ENCODE measurements at places on chromosomes 13 and 19. TPM values are rescaled to one million over a fixed set of nuclear protein-coding genes. Genes with fewer than 3 reads are reported as not detected.
A peak's percentile ranks its signal among the peaks of the same experiment; 100 is the strongest.

- no peak for DNase-seq
These were observed 21.1 kb upstream of the CEACAM21 start for GRCh38 chr19:41554907-41555306.

GRCh38 chr19:3046698-3047495 is 15.4 kb downstream of the TLE5 start:
- no peak for DNase-seq

LONP1 gene
- 50.2 TPM for total RNA-seq

DNA sequence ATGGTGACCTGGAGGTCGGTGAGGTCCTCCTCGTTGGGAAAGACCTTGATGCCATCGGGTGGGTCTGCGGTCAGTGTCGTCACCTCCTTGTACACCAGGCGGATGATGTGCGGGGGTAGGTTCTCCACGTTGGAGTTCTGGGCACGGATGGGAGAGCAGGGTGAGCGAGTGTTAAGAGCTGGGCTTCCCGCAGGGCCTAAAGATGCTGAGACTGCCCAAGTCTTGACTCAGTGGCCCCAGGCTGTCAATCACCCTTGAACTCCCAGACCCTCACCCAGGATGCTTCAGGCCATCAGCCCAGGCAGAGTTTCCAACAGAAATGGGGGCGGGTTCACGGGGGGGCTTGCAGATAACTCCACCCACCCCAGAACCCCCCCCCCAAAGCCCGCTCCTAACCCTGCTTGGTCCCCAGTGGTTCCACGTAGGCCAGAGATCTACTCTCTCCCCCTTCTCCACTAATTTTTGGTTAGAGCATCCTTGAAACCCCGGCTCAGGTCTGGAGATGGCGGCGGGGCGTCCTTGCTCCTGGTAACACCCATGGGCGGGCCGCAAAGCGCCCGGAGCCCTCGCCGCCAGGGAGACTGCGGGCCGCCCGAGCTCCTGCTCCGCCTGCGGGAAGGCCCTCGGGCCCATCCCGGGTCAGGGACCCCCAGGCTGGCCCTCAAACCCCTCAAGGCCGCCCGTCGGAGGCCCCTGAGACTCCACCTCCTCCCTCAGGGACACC is 600 bp downstream of the UBE2S start:
- no peak for DNase-seq

GRCh38 chr19:50203281-50204080 is at the start of gene MYH14:
Gene MYH14, plus strand, starts transcription at chr19:50203622. Its CDS starts 6,744 bp downstream, at chr19:50210366.
- DNase-seq = peak; percentile 63

DNA sequence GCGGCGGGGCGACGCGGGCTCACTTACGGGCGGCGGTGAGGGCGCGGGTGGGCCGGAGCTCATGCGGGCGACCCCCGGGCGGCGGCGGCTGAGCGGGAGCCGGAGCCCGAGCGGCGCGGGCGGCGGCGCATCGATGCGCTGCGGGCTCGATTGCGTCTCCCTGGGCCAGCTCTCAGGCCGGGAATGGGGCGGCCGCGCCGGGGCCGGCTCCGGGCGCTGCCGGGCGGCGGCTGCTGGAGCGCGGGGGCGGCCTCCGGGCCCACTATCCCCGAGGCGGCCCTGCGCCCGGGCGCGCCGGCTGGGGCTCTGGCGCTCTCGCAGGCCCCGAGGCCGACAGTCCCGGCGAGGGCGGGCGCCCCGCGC is 1.4 kb upstream of the TSHZ3 start:
- DNase-seq = no peak

VMAC gene
- total RNA-seq = 11.3 TPM

DNA sequence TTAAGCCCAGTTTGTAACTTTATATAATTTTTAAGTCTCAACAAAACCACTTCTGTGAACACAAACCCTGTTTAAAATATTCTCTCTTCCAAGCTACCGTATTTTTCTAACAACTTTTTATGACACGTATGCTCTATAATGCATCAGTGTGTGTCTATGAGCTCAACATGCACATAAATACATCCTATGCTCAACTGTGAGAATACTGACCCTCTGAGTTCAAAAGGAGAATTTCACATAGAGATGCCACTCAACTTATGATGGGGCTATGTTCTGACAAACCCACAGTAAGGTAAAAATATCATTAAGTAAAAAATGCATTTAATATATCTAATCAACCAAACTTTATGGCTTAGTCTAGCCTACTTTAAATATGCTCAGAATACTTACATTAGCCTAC is 1139.7 kb upstream of the SPRY2 start:
- no peak for DNase-seq

GRIK5 gene
- total RNA-seq = 0.89 TPM

DNA sequence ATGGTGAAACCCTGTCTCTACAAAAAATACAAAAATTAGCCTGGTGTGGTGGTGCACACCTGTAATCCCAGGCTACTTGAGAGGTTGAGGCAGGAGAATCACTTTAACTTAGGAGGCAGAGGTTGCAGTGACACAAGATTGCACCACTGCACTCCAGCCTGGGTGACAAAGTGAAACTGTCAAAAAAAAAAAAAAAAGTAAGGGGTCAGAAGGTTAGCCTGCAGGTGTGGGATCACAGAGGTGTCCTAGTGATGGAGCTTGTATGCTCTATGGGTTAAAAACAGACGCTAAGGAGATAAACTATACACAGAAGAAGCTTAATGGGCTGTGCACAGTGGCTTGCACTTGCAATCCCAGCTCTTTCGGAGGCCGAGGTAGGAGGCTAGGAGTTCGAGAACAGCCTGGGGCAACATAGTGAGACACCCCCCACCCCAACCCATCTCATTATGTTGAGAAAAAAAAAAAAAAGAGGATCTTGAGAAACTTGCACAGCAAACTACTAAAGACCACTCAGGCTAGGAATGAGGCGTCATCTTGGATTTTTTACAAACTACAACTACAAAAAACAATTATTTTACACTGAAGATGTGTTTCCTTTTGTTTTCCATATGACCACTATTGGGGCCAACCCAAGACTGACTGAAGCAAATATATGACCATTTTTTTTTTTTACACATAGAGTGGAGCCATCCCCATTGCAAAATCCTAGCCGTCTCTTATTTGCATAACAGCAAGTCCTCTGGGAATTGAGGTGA is 7.9 kb downstream of the FOSB start:
- DNase-seq = no peak

GRCh38 chr19:6739883-6740588 is 556 bp downstream of the TRIP10 start:
- peak; percentile 52 for DNase-seq

Data from lower leg skin (tissue), 4 donors.